ENCODE measurements at places on chromosomes 12 and 14.

DNA sequence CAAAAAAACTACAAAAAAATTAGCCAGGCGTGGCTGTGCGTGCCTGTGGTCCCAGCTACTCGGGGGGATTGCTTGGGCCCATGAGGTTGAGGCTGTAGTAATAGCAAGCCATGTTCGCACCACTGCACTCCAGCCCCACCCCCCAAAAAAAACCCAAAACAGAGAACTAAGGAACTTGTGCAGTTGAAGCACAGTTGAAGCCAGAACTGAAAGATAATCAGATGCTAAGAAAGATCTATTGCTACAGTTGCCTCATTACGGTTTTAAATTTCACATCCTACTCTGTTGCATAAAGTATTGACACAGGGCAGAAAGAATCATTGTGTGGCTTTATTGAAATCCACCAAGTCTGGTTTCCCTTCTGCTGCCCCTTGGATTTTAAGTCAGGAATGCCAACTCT, 3.8 kb downstream of the CS start:
- DNase-seq = no peak

GRCh38 chr14:91149462-91149861, 35.6 kb downstream of the DGLUCY start:
- DNase-seq = no peak

DNA sequence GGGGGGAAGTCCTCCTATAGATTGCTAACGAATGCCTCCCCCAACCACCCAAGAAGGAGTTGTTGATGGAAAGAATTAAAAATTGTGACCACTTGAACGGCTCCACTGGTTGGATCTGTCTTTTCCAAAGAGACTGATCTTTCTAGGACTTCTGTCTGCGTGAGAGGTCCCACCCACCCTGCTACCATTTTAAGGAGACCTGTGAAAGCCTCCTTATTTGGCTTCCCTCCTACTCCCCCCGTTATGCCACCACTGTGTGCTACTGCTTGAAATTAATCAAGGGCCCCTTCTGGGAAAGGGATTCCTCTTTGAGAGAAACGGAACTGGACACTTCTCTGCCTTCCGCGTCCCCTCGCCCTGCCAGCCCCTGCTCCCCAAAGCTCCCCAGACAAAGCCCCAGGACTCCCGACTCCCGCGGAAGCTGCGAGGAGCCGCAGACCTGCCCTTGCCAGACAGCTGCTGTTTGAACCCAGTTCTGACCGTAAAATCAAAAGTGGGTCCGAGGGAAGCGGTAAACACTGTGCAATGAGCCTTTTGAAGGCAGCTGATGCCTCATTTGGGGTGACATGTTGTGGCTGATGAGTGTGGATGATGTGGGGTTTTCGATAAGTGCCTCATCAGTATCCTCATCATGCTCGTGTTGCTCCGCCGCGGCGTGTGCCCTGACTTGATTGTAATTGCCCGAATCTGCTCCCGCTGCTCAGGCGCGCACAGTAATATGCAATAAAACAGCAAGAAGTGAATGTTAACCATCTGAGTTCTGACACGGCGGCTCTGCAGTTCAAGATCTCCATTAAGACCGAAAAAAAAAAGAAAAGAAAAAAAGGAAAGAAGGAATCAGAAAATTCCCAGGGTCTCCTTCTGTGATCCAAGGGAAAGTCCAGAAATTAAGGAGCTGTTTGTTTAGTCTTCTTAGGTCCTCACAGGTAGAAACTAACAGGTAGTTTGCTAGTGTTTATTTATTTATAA, 48.2 kb downstream of the MBIP start:
- DNase-seq = no peak

DNA sequence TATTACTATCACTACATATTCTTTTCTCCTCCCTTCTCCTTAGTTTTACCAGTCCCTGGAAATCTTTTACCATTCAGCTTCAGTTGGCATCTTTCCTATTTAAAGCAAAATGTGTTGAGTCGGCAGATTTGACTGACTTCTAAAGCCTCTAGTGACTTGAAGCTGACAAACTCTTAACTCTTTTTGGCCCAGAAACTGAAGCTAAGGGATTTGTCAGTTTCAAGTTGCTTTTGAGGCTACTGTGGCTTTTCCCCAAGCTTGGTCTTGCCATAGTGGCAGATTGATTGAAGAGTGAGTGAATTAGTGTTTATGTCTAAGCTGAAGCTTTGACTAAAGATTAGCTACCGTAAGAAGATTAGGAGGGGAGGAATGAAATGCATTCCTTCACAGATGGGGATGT, 104.0 kb downstream of the ETNK1 start:
- no peak for DNase-seq

- DNase-seq = no peak
Observed at GRCh38 chr12:10075451-10075850, 23.3 kb downstream of the CLEC1A start.

DNA sequence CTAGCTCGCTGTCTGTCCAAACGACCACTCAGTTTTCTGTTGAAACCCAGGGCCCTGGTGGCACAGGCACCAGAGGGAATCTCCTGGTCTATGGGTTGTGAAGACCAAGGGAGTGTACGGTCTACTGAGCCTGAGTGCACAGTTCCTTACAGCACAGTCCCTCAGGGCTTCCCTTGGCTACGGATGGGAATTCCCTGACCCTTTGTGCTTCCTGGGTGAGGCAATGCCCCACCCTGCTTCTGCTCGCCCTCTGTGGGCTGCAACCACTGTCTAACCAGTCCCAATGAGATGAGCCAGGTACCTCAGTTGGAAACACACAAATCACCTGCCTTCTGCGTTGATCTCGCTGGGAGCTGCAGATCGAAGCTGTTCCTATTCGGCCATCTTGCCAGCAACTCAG, 22.6 kb downstream of the GPHN start:
- no peak for DNase-seq

DNA sequence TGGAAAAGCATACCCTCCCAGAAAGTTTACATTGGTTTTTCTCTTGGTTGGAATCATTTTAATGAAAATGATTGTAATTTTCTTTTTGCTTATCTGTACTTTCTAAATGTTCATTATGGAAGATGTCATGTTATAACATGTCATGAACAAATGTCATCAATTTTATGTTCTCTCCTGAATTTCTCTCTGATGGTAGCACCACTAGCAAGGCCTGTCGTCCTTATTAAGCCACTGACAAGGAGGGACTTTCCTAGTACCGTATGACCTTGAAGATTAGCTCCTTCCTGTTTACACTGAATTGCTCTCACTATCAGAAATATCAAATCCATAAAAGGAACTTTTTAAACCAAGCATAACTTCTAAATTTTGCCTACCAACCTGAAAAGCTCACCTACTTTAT, 99.0 kb downstream of the ESR2 start:
- DNase-seq = peak; percentile 51

DNA sequence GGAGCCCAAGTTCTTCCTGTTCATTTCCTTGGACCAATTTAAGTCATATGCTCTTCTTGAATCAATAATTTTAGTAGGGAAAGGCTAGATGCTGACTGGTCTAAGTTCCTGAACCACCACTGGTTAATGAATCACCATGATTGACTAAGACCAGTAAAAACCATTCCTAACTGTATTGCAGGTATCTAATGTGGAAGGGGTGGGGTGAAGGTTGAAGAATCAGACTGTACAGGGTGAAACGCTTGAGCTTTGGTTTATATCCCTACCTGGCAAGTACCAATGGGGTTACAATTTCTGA, 100.1 kb downstream of the DYRK2 start:
- DNase-seq = no peak

DNA sequence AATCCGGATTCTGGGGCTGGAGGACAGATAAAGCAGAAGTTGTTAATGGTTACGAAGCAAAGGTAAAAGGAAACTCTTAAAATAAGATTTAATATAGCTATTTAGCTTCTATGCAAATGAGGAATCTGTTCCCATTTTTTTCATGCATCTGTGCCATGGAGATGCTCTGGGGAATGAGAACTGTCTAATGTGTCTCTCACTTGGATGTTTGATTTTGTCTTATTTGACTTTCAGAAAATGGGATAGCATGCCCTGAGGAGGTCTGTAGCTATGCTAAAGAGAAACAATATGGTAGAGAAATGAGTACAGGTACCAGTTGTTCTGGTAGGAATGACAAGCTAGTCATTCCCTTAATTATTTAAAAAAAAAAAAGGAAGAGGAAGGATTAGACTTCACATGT, 24.3 kb downstream of the C12orf76 start:
- DNase-seq = no peak

DNA sequence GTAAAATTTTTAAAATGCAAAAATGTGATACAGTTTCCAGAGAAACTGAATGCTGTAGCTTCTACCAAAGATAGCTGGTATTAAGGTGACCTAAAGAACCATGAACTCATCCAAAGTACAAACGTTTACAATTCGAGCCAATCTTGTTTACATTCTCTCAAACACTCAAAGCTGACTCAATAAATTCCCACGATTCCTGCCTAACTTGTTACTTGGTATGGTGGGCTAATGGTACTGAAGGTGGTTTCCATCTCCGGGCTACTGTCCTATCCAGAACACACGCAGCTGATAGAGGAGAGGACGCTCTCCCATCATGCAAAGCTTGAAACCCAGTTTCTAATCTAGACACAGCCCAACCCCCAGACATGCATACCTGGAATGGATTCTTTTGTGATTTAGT, 31.5 kb downstream of the RAD9B start:
- no peak for DNase-seq

GRCh38 chr14:59060841-59061240, 127.6 kb upstream of the DAAM1 start:
- DNase-seq = no peak

GRCh38 chr12:115866909-115867525, 410.5 kb downstream of the MED13L start:
- DNase-seq = no peak

- DNase-seq = peak; percentile 9
Observed at GRCh38 chr12:88142610-88142991, 494 bp downstream of the TMTC3 start.

DNA sequence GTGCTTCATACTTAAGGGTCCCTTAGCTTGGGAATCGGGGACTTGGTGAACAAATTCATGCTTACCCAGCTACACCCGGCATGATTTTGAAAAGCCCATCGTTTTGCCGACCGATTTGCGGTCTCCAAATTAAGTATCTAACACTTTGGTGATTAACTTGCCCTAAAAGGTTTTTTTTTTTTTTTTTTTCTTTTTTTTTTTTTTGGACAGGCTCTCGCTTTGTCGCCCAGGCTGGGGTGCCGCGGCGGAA, 843 bp upstream of the HSP90AA1 start:
- DNase-seq = no peak

Data from CD4-positive, alpha-beta T cell treated with Interleukin-21 for 1 hour (primary cell).